ENCODE measurements at places on chromosomes 2 and 18.

DNA sequence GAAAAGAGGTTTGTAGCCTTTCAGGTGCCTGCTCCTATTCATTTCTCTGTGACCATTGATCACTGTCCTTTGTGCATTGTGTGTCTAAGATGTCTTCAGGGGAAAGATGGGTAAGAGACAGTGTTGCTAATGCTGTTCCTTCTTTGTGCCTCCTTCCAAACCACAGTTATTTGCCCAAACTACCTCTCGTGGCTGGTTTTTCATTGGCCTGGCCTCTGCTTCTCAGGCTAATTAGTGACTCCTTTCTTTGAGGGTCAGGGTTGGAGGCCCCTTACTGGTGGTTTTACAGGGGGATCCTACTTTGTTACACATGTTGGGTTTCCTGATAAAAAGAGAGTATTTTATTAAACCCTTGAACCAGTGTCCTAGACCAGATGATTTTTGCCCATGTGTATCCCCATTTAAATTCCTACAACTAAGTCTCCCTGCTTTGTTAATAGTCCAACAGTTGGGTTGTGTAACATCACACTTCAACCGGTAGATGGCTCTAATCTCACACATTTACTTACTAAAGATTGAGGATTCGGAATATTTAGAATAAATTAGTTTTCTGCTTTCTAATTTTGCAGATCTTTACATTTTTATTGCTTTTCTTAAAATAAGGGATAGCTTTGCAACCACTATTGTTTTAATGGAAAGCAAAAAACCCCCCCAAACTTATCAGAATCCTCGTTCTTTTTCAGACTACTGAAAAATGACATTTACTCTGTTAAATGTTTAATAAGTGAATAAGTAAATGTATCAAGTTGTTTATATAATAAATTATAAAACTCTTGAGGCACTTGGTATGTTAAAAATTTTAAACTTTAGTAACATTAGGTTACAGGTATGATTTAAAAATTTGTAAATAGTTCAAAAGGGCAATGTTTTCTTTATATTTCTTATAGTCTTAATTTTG lies 2.4 kb downstream of the MARS2 start:
- no peak for DNase-seq

DNA sequence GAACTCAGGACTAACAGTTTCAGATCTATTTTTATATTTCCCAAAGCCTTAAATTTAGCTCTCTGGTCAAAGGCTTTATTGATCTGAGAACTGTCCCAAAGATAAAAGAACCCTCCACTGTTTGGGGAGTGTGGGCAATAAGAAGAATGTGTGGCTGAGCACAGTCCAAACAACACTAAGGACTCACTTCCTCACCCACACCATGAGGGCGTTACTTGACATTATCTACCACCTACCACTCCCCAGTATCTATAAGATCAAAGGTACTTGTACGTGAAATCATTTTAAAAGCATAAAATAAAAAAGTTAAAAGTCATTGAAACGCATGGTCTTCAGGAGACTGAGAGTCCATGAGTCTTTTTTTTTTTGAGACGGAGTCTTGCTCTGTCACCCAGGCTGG lies 54.6 kb upstream of the NFU1 start:
- no peak for DNase-seq

DNA sequence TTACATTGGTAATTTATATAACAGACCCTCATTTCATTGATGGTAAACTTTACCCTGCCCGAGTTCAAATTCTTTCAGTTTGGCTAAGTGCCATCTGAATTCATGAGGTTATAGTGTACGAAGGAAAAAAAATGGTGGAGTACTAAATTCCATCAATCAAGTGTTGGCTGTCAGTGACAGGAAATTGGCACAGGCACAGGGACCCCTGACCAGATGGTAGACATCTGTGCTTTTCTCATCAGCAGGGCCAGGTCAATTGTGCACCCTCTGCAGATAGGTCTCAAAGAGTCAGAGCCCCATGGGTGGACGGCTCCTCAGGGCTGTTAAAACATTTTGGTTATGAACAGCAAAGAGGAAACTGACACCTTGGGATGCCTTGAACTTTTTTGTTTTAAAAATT lies 439.2 kb downstream of the SETBP1 start:
- DNase-seq, result no peak

DNA sequence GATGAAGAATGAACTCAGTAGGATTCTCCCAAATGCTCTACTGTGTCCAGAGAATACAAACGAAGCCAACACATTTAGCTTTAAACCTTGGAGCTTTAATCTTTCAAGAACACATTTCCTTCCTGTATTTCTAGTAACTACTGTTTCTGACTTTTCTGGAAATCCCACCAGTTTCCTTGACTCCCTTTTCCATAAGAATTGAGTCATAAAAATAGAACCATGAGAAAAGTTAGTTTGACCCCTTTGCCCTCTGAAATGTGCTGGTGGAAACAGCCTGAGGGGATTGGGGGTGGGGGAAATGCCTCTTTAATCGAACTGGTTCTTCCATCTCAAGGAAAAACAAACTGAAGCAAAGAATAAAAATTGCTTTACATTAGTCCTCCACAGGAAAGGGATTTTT lies 123.9 kb downstream of the TMEM17 start:
- no peak for DNase-seq

DNA sequence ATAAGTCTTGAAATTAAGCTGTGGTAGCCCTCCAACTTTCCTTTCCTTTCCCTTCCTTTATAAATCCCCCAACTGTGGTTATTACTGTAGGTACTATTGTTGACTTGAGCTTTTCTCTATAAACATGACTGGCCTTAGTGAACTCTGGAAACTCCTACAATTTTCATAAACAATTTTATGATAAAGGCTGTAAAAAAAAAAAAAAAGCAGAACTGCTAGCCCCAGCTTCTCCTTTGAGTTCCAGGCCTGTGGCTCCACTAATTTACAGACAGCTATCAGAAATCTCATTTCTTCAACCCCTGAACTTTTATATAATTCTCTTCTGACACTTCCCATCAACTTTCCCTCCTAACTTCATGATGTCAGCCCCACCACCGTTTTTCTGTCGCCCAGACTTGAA lies 174.3 kb downstream of the IKZF2 start:
- no peak for DNase-seq

DNA sequence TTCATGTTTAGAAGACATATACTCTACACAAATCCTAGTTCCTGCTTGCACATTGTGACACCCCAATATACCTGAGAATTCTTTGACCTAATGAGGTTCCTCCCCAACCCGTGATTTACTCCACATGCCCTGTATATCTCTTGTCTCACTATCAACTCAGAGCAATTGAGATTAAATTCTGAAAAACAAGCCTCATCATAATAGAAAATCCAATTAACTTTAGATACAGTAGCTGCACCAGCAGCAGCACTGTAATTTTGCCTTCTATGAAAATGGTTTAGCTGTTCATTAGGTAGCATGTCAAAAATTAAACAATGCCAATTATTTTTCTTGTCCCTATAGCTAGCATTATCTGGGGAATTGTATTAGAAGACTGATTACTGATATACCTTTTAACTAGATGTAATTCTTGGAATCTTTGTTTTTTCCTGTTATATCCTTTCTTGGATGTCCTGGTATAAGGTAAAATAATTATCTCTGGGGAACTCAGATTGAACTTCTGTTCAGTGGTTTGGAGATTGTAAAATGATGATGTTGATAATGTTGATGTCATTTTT lies 218.9 kb upstream of the TANK start:
- no peak for DNase-seq

- DNase-seq, result no peak
Measured at GRCh38 chr2:150296770-150297546, 190.5 kb downstream of the RND3 start.

Data from stimulated activated CD4-positive, alpha-beta T cell treated with anti-CD3 and anti-CD28 coated beads, TNF-alpha, amount 100 ng/mL, for 4 hours (primary cell).